ENCODE measurements at places on chromosomes 1 and 21.

- DNase-seq, result no peak
Observed at GRCh38 chr1:156941675-156942074, 21.2 kb downstream of the LRRC71 start.

DNA sequence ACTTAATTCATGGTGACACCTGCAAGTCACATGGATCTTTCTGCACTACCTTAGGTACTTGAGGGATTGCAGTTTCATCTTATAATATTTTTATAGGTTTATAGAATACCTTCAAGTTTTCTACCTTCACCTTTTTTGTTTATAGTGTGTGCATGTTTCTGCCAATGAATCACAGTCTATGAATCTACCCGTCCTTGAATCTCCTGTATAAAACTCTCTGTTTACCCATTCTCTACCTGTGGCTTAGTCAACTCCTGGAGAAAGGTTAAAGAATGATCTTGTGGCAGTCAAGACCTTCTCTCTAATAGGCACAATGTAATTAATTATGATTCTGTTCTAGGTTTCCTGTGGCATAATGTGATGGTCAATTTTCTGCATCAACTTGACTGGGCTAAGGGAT is 3.2 kb upstream of the GSTM2 start:
- no peak for DNase-seq

- DNase-seq, result no peak
Observed at GRCh38 chr21:46205766-46206162, 21.5 kb upstream of the SPATC1L start.

- no peak for DNase-seq
Observed at GRCh38 chr1:179208681-179209477, 20.6 kb downstream of the ABL2 start.

DNA sequence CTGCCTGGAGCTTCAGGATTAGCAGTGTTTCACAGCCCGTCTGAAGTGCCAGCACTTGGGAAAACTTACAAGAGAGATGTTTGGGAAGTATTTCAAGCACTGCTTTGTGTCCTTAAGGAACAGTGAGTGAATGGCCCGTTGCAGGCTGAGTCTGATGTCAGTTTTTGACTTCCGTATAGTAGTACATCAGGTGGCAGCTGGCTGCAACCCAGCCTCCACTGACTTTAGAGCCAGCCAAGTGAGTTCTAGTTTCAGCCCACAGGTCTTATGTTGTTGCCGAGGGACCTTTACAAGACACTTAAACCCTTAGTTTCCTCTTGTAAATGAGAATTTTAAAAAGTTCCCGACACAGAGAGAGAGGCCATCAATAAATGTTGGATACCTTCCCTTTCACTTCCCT is 35.0 kb downstream of the UCK2 start:
- no peak for DNase-seq
